Activated naive CD8-positive, alpha-beta T cell treated with anti-CD3 and anti-CD28 coated beads, Interleukin-2, amount 50 U/mL, for 24 hours (primary cell): ENCODE measurements at places on chromosomes 5 and 9.

GRCh38 chr5:174724484-174725260, at the start of gene MSX2:
Gene MSX2 (plus strand): TSS chr5:174724582. CDS start chr5:174724660, 78 bp downstream.
- DNase-seq = peak; percentile 27

DNA sequence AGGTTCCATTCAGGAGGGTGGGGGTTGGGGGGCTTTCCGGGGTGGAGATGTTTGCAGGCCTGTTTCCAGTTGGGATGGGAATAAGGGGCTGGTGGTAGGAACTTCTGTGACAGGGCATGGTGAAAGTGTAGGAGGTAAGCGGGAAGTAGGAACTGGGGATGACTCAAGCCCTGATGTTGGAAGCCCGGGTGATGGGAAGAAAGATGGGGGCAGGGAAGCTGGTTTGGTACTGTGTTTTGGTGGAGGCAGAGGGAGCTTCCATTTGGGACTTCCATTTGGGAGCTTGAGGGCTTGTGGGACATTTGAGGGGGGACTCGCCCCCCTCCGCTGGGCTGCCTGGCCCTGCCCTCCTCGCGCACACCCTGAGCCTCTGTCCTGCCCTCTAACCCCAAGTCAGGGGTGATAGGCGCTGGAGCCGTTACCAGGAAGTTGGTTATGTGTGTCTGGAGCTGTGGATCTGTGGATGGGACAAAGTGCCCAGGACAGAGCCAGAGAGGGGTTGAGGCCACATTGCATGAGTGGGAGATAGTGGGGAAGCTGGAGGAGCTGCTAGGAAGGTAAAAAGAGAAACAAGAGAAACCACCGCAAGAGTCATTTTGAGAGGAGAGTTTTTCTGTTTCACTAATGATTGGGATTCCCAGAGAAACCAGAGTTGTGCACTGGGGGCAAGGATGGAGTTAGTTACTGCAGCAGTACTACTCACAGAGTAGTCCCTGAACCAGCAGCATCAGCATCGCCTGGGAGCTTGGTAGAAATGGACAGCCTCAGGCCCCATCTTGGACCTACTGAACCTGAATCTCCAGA, 6.6 kb downstream of the RGS14 start:
- DNase-seq = no peak

- DNase-seq = no peak
Measured at GRCh38 chr5:149015126-149015525, 47.7 kb downstream of the SH3TC2 start.

DNA sequence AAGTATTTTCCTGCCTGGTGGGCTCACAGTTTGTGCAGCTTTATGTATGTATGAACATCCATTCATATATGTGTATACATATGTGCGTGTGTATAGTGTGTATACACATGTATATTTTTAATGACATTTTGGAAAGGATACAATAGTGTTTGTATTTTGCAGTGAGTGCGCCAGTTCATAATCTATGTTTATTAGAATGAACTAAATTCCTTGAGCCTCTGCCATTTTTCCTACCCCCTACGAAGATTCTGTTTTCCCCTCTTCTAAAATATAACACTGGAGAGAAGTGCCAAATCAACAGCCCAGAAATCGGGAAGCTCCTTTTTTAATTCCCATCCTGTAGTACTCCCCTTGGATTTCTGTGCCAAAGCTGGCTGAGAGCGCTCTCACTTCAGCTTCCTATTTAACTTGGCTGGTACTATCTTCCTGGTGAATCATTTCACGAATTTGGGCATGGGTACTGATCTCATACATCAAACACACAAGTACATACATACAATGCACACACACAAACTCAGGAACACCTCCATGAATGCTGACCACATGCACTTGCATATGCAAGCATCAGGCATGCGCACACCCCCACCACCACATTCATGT, 578.4 kb upstream of the WWC1 start:
- DNase-seq = no peak

- DNase-seq = no peak
Measured at GRCh38 chr5:170818232-170818631, 34.7 kb downstream of the GABRP start.

- DNase-seq = no peak
Measured at GRCh38 chr5:54608423-54609085, 91.0 kb downstream of the SNX18 start.

GRCh38 chr9:37286530-37287175, 135.8 kb upstream of the GRHPR start:
- no peak for DNase-seq

DNA sequence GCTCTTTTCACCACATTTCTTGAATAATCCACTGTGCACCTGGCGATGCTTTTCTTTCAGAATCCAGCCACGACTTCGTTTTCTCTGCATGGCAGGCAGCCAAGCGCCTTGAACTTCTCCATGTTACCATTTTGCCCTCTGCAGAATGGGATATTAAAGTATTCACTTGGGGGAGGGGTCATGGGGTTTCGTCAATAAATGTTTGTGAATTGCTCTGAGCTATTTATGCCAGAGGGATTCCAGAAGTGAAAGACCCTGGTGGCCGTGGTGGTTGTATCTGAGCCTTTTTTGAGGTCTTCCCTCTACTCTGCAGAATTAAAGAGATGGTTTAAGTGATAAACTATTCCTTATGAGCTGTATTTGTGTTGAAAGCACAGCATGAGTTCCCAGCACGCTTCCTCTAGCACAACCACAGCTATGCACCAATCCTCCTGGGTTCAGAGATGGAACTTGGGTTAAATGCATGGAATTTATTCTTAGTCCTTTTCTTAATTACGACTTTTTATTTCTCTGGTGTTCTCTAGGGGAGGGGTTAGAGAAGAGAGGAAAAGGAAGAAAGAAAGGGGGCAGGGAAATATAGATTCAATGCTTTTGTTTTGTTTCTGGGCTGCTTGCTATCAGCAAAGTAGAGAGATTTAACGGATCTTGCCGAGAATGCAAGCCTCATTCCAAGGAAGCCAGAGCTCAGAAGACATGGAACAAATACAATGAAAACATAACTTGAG, 478.2 kb upstream of the TNC start:
- DNase-seq = no peak

DNA sequence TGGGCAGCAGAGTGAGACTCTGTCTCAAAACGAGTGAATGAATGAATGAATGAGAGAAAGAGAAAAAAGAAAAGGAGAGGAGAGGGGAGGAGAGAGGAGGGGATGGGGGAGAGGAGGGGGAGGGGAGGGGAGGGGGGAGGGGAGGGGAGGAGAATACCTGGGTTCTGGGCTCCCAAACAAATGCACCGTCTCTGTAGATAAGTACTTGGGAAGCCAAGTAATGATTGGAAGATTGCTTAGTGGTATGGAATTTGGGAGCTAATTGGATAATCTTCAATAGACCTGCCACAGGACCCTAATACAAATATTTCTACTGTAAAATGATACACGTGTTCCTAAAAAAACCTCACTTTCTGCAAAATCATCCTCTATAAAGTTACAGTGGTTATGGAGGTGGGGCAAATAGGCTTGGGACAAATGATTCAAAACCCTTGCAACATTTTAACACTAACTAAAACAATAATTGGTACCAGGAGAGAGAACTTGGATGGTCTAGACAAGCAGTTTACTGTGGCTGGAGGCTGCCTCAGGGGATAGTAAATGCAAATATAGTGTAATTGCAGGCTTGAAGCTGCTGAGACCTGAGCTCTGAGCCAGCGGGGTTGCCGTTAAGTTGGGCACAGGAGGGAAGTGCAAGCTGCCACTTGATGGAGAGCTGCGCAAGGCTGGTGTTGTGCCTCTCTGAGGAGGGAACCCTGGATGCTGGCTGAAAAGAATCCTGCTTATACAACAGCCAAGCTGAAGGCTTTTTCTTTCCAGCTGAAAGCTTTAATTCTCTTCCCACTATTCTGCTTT, 3.5 kb downstream of the HEMGN start:
- no peak for DNase-seq

GRCh38 chr9:2286825-2287455, 271.8 kb downstream of the SMARCA2 start:
- DNase-seq = no peak

DNA sequence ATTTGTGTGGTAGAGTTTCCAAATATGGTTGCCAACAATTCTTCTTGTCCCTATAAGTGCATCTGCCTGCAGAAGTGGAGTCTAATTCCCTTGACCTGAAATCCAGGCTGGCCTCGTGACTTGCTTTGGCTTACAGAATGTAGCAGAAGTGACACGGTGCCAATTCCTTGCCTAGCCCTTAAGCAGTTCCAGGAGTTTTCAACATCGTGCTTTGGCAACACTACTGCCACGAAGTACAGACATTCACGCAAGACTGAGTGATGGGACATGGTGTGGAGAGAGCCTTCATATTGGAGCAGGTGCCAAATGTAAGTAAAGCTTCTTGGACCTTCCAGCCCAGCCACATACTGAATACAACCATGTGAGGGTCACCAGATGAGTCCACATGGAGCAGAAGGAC, 92.9 kb upstream of the NEK6 start:
- DNase-seq = no peak

DNA sequence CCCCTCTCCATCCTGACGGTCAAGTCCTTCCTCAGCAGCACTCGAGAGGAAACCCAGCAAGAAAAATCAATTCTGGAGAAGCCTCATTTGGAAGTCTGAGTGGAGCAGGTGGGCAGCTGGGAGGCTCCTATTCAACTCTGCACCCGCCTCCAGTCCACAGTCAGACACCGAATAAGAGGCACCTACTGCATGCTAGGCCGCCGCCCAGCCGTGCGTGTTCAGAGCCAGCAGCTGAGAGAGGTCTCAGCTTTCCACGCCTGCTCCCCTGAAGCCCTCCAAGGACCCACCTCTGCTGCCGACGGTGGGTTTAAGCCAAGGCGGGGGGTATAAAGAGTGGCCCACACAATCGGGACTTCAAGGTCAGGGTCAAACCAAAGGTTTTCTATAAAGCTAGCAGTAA, 41.9 kb downstream of the VAV2 start:
- DNase-seq = no peak

DNA sequence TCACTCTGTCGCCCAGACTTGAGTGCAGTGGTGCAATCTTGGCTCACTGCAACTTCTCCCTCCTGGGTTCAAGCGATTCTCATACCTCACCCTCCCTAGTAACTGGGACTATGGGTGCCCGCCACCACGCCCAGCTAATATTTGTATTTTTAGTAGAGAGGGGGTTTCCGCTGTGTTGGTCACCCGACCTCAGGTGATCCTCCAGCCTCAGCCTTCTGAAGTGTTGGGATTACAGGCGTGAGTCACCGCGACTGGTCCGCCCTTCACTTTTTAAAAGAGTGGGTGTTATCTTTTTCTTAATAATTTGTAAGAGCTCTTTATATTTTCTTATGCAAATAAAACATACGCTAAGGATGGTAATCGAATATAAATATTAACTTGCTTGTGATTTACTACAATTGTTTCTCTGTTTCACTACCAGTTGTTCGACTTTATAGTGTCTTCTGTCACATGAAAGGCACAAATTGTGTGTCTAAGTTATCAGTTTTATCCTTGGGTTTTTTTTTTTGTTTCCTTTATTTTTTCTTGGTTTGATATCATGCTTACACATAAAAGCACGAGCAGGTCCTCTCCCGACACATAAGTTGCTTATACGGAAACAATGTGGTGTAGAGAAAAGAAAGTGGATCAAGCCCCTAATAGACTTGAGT, 1.9 kb upstream of the GPBP1 start:
- peak; percentile 46 for DNase-seq

- no peak for DNase-seq
Measured at GRCh38 chr5:178595150-178595549, 5.0 kb upstream of the COL23A1 start.

DNA sequence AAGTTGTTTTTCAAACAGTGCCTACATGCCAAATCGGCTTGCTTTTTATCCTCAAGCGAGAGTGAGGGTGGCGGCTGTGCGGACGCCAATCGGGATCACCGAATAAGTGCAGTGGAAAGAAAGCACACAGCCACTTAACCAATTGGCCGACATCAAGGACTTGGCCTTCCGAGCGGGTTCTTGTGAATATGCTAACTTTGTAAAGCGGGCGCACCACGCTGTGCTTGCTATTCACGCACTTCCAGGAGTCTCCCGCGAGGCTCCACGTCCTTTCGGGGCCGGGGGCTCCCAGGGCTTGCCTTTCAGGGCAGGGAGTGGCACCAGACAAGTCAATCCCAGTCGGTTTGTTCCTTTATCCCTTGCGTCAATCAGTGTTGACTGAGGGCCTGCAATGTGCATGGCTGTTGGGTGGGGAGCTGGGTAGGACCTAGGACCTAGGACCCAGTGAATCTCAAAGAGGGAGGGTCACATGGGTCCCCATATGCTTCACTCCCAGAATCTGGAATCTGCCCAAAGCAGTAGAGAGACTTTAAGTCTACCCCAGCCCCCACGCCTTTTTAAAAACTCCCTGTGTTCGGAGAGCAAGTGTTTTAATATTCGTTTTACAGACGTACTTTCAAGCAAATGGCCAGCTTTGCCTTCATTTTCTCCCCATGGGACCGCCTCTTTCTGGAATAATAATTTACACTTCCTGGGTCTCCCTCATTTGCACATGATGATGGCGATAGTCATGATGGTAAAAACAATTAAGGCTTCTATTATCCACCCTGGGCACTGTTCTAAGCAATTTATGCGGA, 2.0 kb upstream of the GCNT4 start:
- DNase-seq = peak; percentile 29

GRCh38 chr5:112417931-112418658, 982 bp downstream of the EPB41L4A start:
- peak; percentile 44 for DNase-seq

DNA sequence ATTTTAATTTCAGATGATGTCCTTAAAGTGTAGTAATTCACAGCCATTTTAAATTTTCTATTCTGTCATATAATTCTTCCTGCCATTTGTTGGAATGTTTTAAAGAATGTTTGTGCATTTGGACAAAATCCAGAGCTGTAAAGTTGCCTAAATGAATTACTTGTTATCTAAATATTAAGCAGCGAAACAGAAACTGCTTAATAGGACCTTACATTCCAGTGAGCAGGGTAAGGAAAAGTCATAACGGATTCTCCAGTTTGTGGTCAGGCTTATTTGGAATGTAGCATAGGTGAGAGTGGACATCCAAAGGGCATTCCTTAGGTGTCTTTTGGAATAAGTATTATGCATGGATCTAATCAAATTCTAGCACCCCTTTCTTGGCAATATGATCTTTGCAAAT, 410.4 kb upstream of the PTPRD start:
- DNase-seq = no peak

GRCh38 chr9:112271466-112272098, 61.8 kb downstream of the PTBP3 start:
- DNase-seq = no peak

DNA sequence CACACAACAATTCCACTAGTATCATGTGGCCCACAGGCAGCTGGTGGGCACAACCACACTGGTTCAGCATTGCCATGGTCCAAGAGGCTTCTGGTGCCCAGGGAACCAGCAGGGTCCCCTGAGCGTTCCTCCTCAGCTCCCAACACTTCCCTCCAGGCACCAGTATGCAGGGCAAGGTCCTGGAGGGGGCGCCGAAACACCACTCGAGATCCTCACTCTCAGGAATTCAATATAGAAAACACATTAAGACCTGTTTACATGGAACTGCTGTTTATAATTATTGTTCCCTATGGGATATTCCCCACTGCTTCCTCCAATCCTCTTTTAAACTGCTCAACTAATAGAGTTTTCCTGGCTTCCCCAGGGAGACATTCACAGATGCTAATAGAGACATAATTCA, 91.9 kb upstream of the GABRP start:
- no peak for DNase-seq

- DNase-seq = no peak
Measured at GRCh38 chr5:56454219-56454862, 221.2 kb upstream of the ANKRD55 start.
